Common myeloid progenitor, CD34-positive (primary cell): ENCODE measurements at places on chromosomes 13 and 19.

DNA sequence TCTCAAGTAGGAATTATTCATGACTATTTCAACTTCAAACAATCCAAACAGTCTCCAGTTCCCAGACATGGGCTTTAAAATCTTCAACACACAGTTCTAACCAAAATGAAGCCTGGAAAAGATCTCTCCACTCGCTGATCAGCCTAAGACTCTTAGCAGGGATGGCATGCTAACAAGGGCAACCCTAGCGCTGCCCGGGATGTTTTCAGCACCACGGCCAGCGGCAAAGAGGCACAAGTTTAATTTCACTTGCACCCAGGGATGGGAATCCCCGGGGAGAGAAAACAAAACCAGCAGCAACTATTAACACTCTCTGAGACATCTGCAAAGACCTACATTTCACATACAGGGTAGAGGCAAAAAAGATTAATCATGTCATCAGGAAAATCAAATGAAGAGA, 43.0 kb downstream of the CACNA1A start:
- peak; percentile 45 for DNase-seq

DNA sequence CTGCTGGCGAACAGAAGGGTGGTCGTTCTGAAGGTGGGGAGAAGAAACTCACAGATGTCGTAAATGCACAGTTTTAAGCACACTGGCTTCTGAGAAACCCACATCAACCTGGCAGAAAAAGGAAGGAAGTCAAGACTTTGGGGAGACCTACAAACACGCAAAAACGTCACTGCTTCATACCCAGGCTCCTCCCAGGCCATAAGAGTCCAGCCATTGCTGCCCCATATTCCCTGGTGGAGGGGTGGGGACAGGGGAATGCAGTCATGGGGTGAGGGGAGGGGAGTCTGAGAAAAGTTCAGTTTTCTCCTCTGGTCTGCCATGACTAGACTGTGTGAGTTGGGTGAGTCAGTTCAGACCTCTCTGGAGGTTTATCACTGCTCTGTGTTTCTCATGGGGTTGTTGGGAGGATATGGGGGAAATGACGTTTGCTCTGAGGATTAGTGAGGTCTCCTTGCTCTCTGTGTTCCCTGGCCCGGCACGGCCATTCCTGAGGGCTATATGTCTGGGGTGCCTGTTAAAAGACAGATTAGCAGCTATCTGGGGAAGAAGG, 139.0 kb downstream of the FLT1 start:
- DNase-seq: peak; percentile 75

DNA sequence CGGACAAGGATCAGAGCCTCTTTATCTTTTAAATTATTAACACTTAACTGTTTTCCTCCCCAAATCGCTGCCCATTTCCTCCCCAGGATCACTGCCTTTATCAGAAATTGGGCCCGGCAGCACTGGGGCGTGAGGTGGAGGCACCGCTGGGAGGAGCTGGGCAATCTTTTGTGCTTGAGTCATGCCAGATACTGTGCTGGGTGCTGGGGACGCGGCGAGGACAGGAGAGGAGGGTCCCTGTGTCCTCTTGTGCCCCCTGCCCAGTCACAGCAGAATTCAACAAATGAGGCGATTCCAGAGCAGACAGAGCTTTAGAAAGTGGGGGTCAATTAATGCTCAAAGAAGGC, 347.8 kb downstream of the ZNF536 start:
- peak; percentile 22 for DNase-seq

DNA sequence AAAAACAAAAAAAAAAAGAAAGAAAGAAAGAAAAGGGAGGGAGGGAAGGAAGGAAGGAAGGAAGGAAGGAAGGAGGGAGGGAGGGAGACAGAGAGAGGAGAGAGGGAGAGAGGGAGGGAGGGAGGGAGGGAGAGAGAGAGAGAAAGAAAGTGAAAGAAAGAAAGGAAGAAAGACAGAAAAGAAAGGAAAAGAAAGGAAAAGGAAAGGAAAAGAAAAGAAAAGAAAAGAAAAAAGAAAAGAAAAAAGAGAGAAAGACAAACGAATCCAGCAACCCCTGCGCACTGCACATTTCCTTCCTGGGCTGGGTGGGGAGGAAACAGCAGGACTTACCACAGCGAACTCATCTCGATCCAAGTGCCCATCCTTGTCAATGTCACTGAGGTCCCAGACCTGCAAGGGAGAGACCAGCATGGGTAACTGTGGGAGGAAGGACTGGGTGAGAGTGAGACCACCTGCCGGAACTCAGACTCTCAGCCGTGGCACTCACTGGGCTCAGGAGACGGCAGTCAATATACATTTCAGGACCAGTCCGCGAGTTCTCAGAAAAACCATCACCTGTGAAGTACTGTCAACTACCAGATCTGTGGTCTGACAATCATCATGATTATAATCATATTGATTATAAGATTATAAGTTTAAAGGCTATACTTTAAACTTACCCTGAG, 43.3 kb downstream of the EPS15L1 start:
- DNase-seq: no peak

DNA sequence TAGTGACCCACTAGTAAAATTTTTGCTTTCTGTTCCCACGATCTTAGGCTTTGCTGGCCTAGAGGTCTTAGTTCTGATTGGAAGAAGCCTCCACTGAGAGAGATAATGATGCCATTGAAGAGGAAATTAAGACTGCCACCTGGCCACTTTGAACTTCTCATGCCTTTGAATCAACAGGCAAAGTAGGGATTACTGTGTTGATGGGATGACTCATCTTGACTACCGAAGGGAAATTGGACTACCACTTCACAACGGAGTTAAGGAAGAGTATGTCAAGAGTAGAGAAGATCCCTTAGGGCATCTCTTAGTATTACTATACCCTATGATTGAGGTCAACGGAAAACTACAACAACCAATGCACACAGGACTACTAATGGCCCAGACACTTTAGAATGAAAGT, 12.7 kb upstream of the FREM2 start:
- DNase-seq: no peak

DNA sequence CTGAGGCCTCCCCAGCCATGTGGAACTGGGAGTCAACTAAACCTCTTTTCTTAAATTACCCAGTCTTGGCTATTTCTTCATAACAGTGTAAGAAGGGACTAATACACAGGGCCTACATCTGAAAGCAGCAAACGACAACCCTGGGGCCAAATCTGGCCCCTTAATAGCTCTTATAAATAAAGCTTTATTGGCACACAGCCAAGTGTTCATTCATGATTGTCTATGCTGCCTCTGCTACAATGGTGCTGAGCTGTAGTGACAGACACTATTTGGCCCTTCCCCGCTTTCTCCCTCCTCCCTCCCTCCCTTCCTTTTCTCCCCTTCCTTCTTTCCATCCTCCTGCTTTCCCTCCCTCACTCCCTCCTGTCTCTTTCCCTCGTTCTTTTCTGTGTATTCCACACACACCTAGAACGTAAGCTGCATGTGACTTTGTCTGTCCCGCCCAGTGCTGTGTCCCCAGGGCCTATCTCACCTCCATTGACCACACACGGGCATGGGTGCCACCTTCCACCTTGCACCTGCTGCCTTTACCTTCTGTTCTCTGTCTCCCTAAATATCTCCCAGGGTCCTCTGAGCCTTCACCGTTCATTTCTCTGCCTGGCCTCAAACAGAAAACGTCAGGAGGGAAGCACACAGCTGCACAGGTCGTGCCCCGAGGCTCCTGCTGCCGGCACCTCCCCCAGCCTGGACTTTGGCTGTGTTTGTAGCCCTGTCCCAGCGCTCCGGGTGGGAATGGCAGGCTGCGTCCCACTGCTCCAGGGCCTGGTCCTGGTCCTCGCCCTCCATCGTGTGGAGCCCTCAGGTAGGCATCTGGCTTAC, at the start of gene PROZ:
Gene PROZ (plus strand): TSS at position 720 of the 819 bp plus-strand sequence. CDS start 13 bp downstream, at position 733.
- no peak for DNase-seq

GRCh38 chr13:50519866-50520265, 323.6 kb downstream of the DLEU7 start:
- no peak for DNase-seq

GRCh38 chr13:32126278-32126677, 94.7 kb downstream of the FRY start:
- no peak for DNase-seq

DNA sequence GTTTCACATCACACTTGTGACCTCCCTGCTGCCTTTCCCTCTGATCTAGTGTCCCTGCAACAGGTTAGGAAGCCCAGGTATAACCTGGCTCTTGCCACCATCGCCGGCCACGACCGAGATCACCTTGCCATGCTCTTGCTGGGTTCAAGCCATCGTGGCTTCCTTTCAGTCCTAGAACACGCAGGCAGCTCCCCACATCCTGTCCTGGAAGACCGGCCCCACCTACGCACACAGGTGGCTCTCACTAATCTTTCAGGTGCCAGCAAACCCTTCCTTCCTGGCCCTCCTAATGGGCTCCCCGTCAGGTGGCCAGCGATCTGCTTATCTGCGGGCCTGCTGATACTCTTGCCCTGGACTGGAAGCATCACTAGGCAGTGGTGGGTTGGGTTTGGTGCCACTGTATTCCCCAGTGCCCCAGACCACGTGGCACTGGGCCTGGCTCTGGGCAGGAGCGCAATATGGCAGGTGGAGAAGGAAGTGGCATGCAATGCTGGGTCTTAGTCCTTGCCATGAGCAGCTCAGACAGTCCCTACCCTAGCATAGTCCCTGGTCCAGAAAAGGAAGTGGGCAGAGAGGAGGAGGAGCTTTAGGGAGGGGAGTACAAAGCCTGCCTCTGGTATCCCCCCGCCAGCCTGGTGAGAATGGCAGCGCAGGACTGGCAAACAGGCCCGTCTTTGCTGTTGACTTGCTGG, 11.8 kb downstream of the PPP1R37 start:
- DNase-seq: peak; percentile 55

- no peak for DNase-seq
Observed at GRCh38 chr13:108084840-108085239, 130.5 kb downstream of the LIG4 start.

DNA sequence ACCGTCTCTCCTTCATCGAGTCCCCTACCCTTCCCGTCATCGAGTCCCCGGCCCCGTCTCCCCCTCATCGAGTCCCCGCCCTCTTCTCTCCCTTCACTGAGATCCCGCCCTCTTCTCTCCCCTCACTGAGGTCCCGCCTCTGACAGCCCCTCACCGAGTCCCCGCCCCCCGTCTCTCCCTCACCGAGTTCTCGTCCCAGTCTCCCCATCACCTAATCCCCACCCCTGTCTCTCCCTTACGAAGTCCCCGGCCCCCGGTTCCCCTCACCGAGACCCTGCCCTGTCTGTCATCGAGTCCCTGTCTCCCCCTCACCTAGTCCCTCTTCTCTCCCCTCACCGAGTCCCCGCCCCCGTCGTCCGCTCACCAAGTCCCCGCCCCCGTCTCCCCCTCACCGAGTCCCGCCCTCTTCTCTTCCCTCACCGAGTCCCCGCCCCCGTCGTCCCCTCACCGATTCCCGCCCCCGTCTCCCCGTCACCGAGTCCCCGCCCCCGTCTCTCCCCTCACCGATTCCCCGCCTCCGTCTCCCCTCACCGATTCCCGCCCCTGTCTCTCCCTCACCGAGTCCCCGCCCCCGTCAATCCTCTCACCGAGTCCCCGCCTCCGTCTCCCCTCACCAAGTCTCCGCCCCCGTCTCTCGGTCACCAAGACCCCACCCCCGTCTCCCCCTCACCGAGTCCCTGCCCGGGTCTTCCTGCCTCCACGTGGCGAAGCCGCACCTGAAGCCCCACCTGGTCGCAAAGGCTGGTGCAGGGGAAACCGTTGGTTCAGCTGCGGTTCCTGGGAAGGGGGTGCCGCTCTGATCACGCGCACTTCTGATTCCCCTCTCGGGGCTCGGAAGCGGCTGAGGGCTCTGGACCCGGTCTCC, 23.9 kb upstream of the ZNF846 start:
- DNase-seq: peak; percentile 97

DNA sequence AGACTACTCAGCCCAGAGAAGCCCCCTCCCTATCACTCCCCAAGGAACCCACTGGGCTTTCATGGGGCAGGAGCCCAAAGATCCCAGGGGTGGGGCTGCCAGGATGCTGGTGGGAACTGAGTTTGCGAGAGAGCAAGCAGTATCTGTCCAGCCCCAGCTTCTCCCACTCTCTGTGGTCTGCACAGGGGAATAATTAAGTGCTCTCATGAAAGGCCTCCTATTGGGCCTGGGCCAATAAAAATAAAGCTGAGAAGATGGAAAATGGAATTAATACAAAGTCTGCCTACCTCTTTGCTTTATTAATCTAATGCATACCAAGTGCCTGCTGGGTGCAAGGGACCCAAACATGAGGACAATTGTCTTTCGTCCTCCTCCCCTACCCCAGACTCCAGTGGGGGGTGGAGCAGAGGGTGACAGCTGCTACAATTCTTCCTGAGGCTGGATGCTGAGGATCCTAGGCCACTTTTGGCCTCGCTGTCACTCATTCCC, 5.4 kb downstream of the DDX39A start:
- DNase-seq: no peak

DNA sequence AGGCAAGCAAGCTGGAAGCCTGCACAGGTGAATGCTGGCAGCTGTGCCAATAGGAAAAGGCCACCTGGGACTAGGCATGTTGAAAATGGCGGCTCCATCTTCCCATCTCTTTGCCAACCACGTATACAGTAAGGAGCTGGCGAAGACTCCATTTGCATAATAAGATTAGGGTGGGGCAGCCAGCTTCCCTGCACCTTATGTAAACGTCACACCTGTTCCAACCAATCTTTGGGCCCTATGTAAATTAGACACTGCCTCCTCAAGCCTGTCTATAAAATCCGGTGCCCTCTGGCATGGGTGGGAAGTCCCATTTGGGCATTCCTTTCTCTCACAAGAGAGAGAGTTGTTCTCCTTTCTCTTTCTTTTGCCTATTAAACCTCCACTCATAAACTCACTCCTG, 16.8 kb downstream of the ADGRE2 start:
- no peak for DNase-seq

DNA sequence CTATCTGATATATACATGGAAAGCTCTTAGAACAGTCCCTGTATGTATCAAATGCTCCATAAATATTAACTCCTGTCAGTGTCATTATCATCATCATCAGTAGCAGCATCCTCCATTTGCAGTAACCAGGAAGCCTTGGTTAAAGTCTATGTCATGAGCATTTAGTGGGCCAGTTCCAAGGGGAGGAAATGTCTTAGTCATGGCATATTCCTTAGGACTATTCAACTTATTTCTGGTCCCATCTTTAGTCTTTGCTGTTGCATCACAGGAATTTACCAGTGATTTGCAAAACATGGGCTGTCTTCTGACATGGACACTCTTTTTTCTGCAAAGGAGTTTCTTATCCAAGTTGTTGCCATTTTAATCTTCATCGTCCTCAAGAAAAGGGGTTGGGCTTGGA, 98.4 kb downstream of the WDFY2 start:
- no peak for DNase-seq

GRCh38 chr13:48333976-48334375, 30.4 kb downstream of the RB1 start:
- DNase-seq: peak; percentile 4

DNA sequence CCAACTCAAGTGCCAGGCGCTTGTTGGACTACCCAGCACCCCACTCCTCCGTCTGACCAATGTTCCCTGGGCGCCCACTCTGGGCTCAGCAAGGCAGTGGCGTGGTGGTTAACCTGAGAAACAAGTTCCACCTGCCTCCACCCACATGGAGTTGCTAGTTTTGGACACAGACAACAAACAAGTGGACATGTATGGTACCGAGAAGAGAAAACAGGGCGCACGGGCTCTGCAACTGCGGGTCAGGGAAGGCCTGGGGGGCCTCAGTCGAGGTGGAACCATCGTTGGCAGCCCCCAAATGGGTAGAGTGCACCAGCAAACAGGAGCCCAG, 2.5 kb downstream of the MIER2 start:
- no peak for DNase-seq

- no peak for DNase-seq
Observed at GRCh38 chr13:34815526-34815925, 126.5 kb upstream of the NBEA start.
